ENCODE measurements at places on chromosomes 4 and X.

GRCh38 chrX:47502316-47503125 lies 19.5 kb upstream of the ZNF41 start:
- no peak for DNase-seq

DNA sequence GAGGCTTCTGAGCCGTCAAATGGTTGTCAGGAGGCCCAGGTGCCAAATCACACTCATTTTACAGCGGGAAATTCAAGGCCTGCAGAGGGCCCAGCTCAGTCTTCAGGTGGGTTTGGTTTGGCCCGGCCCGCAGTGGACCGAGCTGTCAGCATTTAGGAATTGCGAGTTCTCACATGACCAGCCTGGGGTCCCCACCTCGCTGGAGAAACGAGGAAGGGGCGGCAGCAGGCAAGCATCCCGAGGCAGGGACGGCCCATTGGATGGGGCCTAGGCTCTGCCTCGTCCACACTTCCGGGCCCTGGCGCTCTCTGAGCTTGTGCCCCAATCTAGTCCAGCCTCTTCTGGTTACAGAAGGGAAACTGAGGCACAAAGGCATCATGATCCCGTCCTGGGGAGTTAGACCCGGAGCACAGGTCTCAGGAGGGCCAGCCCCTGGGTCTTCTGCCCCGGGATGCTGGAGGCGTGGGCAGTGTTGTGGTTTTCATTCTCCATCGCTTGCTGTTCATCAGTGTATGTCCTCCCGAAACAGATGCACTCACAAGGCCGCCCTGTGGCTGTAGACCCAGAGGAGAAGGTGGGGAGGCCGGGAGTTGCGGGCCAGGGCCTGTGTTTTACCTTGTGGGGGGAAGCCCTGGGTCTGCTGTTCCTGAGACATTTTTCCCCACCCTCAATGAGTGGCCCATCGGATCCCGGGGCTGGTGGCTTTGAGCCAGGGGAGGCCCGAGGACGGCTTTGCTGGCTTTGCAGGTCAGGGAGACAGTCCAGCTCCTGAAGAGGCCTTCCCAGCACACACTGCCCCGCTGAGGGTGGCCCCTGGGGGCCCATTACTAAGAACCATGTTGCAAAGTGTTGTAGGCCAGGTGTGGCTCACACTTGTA lies 8.9 kb downstream of the PSAPL1 start:
- DNase-seq: no peak

DNA sequence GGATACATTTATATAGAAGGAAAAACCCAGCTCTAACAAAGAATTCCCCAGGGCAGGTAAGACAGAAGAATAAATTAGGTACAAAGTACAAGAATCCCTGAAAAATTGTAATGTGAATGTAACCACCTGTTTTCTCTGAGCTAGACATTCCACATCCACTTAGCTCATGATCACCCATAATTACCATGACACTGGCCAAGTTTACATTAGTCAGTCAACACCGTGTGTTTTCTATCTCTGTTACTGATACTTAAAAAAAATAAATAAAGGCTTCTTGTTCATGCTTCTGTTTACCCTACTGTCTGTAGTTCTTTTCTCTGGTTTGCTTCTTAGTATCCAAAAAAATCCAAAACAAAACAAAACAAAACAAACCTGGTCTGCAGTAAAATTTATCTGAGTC lies 66.0 kb downstream of the CBLL2 start:
- no peak for DNase-seq

GRCh38 chrX:53303195-53303594 lies 21.8 kb upstream of the IQSEC2 start:
- no peak for DNase-seq

DNA sequence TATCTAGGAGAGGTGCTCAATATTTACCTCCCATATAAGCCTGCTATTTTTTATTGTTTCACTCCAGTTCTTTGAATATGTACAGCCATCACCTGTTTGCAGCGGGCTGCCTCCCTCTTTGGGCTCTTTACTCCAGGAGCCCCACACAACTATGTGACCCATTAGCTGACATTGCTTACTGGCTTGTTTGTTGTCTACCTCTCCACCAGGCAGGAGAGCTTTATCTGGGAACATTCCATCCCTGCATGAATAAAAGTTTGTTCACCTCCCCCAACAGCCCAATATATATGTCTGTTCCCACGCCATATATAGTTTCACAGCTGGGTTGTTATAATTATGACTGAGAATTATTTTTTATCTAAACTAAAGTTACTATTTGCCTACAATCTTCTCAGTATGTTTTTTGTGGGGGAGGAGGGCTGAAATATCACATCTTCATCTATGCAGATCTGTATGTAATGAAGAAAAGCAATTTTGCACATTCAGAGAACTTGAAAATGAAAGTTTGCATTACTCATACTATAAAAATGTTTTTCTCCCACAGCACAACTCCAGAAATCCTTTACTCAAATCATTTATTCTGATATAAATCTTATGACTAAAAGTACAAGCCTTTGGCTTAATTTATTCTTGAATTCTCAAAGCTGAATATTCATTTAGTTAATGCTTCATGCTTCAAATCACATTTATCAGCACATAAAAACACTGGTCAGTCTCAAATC lies 61.2 kb upstream of the DAPP1 start:
- no peak for DNase-seq

All from HFF-Myc (cell line).